ENCODE measurements at places on chromosomes 2 and 18.

- DNase-seq: no peak
Observed at GRCh38 chr2:68653538-68653982, 10.2 kb downstream of the PROKR1 start.

GRCh38 chr2:181978351-181979150, 7.1 kb upstream of the PPP1R1C start:
- DNase-seq: peak; percentile 11

DNA sequence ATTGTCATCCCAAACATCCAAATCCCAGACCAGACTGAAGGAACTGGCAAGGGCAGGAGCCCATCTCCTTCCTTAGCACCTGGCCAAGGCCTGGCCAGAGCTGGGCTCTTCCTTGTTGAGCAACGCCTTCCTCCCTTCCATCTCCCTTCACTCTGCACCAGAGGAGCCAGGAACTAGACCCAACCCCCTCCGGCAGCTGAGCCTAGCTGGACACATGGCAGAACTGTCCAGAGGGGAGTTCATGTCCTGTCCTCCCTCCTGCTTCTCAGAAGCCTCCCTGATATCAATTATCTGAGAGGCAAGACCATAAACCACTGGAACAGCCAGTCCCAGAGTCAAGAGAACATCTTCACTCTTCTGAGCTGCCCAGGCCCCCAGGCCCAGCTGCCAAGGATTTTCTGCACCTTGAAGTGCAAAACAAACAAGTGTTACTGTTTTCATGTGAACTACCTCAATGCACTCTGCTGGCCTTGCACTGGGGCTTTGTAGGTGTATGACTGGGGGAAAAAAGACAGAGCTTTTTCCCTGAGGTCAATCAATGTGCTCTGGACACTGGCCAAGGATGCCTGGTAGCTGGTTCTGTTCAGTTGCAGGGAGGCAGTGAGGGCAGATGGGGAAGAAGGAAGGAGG, 107.6 kb upstream of the MSH6 start:
- DNase-seq: no peak

DNA sequence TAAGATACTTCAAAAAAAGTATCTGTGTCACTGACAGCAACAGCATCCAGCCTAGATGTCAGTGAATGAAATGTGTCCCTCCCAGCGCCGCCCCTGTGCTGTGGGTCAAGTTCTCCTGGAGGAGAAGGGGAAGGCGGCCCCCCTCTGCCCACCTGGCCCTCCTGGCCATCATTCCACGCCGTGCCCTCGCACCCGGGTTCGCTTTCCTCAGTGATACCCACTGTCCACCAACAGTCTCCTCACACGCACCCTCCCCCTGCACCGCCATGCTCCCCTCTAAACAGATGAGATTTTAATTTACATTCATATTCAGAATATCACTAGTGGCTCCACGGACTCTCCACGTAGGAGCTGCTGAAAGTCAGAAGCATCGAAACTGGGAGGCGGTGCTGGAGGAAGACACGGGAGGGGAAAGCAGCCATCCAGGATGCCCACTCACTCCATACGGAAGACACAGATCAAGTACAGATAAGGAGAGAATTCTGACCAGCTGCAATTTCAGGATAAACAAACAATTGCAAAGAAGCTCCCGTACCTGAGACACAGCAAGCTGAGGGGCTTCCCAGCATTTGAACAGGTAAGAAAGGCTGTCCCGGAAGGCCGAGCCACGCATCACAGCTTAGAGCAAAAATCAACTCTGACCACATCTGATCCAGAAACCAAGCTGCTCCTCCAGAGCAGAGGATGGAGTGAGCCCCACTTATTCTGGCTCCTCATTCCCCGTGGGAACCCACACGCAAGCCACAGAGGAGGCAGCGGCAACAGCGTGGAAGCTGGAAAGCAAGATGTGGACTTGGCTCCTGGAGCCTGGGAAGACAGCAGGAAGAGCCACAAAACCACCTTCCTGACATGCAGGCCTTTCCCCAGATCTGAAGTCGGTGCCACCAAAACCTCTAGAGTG, 49.7 kb downstream of the PXDN start:
- no peak for DNase-seq

GRCh38 chr2:129912066-129912820, 67.2 kb upstream of the RAB6C start:
- DNase-seq: no peak

- DNase-seq: no peak
Observed at GRCh38 chr2:42835577-42836371, 43.4 kb upstream of the HAAO start.

- peak; percentile 73 for DNase-seq
Observed at GRCh38 chr2:241867776-241868420, 1.6 kb upstream of the RTP5 start.

DNA sequence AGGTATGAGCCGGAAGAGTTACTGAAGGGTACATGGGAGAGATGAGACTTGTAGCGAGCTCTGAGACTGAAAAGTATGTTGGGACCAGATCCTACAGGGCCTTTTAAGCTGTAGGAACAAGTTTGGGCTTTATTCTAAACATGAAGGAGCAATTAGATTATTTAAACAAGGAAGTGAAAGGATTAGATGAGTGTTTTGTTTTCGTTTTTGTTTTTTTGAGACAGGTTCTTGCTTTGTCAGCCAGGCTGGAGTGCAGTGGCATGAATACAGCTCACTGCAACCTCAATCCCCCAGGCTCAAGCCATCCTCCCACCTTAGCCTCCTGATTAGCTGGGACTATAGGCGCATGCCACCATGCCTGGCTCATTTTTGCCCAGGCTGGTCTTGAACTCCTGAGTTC, 110.7 kb downstream of the C1D start:
- DNase-seq: no peak

DNA sequence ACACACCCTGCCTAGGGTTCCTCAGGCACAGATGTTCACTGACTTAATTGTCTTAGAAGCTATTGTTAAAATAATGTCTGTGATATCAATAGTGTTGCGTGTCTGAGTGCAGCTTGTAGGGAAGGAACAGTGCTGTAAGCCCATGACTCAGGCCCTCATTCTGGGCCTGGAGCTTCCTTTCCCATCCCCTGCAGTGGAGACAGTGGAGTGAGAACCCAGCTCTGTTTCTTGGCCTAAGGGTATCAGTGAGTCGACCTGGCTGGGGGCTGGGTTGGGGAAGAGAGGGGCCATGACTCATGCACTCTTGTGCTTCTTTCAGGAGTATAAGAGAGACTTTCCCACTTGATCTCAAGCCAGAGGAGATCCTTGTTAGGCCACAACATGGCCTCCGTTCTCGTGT, 106.8 kb downstream of the HRH4 start:
- DNase-seq: no peak

- no peak for DNase-seq
Observed at GRCh38 chr18:26479681-26480079, 68.7 kb downstream of the KCTD1 start.

GRCh38 chr2:221439761-221440479, 132.2 kb downstream of the EPHA4 start:
- no peak for DNase-seq

- DNase-seq: no peak
Observed at GRCh38 chr2:19028587-19029375, 329.6 kb downstream of the OSR1 start.

- DNase-seq: no peak
Observed at GRCh38 chr2:207935991-207936370, 89.3 kb downstream of the PLEKHM3 start.

- no peak for DNase-seq
Observed at GRCh38 chr18:55109818-55110414, 150.7 kb upstream of the CCDC68 start.

DNA sequence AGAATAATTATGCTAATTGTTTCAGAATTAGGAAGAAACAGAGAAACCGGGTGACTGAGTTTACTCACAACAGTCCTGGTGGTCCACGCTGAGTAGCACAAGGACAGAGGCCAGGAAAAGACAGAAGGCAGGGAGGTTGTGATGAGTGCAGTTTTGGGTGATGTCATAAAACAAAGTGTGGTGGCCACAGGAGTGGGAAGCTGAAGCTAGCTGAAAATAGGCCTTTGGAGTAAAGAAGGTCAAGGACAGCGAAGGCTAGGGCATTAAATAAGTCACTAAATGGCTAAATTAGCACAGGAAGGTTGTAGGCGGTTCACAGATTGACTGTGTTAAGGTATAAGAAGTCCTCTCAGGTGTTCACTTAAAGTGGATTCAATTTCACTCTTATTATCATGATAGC, 120.9 kb upstream of the TTN start:
- no peak for DNase-seq

- no peak for DNase-seq
Observed at GRCh38 chr2:10331702-10332401, 29.1 kb downstream of the HPCAL1 start.

GRCh38 chr18:30175621-30176225, 866.8 kb downstream of the DSC3 start:
- no peak for DNase-seq

DNA sequence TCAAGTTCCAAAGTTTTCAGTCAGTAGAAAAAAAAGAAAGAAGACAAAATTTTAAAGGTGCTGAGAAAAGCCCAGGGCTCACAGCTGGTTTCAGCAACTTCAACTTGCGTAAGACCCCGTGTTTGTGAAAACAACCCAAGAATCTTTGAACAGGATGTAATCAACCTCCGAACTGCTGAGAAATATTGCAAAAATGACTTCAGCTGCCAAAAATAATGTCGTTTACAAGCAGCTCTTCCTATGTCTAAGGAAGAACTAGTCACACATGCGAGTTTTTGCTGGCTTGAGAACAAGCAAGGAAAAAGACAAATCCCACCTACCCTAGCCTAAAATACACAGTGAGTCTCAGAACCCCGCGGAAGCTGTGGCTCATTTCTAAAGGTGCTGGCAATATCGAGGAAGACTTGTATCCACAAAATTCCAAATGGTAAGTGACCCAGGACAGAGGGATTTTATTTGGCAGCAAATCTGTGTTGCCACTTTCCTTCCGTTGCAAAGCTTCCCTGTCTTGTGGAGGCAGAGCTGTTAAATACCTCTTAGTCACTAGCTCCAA, 59.8 kb upstream of the SLC8A1 start:
- no peak for DNase-seq

All from NCI-H524 (cell line).